ENCODE measurements at places on chromosomes 3 and 15. TPM values are rescaled to one million over a fixed set of nuclear protein-coding genes. Genes with fewer than 3 reads are reported as not detected.

LHFPL4 gene
- total RNA-seq, result not detected

IGSF11 gene
- not detected for total RNA-seq

TMEM212 gene
- not detected for total RNA-seq

GOLGA6D gene
- total RNA-seq, result not detected
